ENCODE measurements at places on chromosomes 7 and 10.

DNA sequence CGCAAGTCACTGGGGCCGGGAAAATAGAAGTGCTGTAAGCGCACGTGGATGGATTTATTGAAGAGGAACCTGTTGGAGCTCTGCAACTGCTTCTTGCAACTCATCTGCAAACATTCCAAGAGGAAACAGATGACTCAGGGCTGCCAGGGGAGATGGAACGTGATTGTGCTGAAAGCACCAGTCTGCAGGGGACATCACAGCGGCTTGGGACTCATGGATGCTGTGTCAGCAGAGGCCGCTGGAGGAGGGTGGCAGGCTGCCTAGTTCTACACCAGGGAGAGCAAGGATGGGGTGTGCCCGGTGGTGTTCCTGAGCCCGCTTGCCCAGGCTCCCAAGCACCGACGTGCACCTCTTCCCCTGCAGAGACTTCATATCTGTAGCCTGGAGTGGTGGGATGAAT is 515.7 kb downstream of the TCERG1L start:
- no peak for DNase-seq

GRCh38 chr7:91043924-91044645 is 220.1 kb upstream of the FZD1 start:
- no peak for DNase-seq

GRCh38 chr7:5495581-5496375 is 72.1 kb upstream of the TNRC18 start:
- no peak for DNase-seq

GRCh38 chr10:70589762-70590654 is 12.5 kb downstream of the PRF1 start:
- DNase-seq = no peak

DNA sequence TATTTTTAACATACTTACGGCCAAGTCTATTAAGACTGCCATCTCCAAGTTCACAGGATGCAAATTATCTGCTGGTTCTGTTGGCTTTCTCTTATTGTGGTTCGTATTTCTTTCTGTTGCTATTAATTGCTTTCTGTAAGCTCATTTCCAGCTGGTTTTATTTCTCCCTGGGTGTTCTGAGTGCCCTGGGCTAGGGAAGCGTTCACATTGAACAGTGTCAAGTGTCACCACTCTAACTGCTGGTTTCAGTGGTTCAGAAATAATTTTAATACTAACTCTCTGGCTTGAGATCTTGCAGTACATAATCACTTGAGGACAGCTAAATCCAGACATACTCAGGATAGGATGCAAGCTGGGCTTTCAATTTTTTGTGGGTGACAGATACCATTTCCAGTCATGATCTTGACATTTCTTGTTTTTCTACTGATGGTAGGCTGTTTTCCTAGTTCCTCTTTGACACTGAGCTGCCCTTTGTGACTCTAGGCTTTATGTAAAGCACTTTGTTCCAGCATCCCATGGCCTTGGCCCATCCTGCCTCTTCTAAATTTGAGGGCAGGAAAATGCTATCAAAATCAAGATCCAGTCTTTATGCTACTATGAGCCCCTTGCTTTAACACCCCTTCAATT is 117.6 kb downstream of the SNX13 start:
- DNase-seq = no peak

DNA sequence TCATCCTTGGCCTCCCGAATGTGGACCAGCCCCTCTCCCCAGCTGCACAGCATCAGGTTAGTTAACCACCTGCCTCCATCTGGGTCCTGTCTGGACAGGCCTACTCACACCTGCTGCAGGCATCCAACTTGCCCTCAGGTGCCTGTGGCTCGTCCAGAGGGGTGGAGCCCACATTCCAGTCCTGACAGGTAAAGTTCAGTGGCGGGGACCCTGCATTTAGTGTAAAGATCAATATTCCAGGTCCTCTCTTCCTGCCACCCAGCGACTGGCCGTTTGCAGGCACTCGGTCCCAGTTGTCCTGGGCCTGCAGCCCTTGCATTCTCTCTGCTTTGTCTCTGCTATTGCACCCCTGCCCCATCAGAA is 15.0 kb downstream of the HTRA1 start:
- DNase-seq = no peak

GRCh38 chr10:91662993-91663392 is 30.1 kb upstream of the PPP1R3C start:
- no peak for DNase-seq

DNA sequence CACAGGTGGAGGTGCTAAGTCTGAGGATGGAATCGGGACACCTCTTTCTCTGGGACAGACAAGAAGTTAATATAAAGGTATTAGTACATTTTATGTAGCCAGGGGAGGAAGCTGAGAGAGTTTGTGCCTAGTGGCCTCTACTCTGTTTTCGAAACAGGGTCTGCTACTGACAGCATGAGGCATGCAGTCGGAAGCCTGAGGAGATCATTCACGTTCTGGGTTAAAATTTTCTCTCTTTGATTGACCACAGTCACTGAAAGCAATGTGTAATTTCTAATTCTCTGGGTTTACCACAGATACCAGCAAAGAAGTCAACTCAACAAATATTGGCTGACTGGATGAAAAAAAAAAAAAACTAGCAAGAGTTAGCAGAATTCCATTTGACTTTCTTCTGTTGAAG is 53.3 kb upstream of the KCTD7 start:
- DNase-seq = no peak

DNA sequence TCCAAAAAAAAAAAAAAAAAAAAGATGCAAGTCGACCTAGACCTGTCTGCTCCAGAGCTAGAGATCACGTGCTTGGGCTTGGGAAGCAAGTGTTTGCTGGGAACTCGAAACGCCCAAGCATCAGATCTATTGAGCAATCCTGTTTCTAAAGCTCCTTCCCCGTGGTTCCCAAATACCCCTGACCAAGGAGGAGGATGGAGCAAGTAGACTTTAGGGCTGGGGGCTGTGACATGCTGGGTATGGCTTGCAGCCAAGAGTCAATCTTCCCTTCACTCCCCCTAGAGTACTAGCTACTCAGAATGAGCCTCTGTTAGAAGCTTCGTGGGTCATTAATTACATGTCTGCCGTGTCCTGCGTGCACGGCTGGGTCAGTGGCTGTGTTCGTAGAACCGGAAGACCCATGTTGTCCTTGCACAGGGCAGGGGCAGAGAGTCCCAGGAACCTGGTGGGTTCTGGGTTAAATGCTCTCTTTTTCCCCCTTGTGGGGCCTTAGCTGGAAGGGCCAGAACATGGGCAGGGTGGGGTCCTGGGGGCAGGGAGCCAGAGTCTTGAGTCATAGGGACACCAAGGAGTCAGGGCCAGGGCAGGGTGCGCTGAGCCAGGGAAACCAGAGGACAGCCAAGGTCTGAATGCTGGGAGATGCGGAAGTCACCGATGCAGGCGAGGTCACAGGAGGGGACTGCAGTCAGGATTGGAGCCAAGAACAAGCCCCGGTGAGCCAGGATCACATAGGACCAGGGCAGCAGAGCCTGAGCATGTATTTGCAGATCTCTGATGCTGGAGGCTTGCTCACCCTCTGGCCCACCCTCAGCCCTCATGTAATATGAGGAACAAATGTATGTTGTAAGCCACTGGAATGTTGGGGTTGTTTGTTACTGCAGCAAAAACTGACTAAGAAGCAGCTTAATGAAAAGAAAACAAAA is 34.6 kb upstream of the TPST1 start:
- DNase-seq = no peak

DNA sequence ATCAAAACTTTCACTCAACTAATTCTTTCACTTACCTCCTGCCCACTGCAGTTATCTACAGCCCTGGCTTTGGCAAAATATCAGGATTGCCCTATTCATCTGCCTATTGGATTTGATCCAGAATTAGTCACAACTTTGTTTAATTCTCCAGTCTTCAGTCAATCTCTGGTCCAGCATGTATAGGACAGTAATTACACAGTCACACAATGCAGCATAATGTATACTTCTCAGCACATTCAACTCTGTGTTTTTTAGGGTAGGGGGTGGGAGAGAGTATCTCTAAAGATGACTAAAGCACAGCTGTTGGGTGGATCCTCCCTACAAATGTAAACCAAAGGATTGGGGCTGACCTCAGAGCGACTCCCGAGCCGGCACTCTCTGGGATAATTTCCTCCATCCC is 17.7 kb upstream of the NRP1 start:
- no peak for DNase-seq

DNA sequence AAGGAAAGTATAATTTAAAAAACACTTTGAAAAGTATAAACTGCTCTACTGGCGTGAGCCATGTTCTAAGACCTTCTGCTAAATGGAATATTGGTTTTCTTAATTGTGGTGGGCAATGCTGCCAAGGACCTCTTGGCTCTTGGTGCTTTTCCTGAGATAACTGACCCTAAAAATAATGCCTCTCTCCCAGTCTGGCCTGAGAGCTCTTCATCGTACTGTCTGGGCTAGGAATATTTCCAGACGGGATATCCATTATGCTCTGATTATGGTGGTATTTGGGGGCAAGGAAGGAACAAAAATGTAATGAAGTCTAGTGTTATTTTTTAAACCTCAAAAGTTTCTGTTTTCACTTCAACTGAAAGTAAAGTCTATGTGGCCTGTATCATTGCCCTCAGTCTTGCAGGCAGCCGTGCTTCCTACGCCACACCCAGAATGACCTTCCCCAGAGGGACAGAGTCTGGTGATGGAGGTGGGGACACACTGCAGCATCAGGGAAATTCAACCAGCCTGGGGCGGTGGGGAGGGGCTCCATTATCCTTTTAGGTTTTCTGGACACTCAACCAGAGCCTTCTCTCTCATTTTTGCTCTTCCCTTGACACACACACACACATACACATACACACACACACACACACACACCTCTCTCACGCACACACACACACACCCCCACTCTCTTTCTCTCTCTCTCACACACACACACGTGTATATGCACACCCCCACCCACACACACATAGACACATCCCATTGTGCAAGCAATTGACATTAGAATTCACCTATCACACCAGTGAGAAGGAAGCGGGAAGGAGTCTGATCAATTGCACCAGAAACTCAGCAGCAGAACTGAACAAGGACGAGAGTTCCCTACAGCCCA is 99.6 kb downstream of the LRRC18 start:
- DNase-seq = no peak

DNA sequence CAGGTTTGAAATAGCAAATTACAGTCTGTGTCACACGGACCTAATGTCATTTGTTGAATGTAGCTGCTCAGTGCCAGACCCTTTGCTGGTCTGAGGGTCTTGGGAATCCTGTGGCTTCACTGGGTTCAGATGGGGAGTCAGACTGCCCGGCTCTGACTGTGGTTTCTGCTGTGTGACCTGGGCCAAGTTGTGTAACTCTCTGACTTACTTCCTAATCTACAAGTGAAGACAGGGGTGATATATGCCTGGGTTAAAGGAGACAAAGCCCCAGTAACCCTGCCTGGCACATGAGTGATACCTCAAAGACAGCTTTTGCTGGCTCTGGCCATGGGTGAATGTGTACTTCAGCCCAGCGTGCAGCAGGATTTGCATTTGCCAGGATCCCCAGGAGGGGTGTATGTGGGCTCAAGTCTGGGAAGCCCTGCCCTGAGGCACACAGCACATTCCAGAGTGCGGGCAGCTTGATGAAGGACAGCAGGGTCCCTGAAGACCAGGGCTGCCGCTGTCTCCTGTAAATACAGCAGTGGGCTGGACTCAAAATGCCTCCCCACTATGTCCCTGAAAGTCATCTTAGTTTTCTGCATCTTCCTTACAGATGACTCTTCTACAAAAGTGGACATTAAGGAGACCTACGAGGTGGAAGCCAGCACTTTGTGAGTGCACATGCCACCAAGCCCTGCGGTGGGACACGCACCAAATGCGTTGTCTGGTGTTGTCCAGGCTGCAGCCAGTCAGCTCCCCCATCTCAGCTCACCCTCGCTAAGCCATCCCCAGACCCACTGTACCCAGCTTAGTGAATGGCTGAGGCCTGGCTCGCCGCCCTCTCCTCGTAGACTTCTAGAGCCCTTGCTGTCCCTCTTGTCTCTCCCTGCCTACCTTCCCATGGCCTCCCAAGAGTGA is 16.4 kb downstream of the NACAD start:
- no peak for DNase-seq

GRCh38 chr10:80281292-80281691 is 8.2 kb downstream of the MAT1A start:
- DNase-seq = no peak

- DNase-seq = no peak
These were observed 4.3 kb downstream of the CAMK1D start for GRCh38 chr10:12353399-12354242.

- no peak for DNase-seq
These were observed 103.4 kb upstream of the MDFIC start for GRCh38 chr7:114818501-114818900.

- DNase-seq = no peak
These were observed 48.8 kb downstream of the SDHAF3 start for GRCh38 chr7:97166308-97166707.

GRCh38 chr10:44278837-44279324 is 106.0 kb downstream of the CXCL12 start:
- no peak for DNase-seq

- no peak for DNase-seq
These were observed 828 bp upstream of the MALSU1 start for GRCh38 chr7:23298141-23298881.

DNA sequence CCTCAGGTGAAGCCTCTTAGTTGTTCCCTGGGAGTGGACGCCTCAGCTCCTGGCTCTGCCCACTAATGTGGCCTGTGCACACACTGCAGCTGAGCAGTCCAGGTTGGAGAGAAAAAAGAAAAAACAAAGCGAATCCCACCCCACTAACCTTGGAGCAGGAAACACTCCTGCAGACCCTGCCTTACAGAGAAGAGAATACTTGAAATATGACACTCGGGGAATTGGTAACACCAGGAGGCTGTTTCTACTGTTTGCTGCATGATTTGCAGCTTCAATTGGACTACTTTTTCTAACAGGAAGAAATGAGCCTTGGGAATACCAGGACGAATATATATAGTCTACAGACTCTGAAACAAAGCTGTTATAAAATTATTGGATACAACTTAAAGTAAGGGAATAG is 22.2 kb downstream of the CDHR3 start:
- no peak for DNase-seq

DNA sequence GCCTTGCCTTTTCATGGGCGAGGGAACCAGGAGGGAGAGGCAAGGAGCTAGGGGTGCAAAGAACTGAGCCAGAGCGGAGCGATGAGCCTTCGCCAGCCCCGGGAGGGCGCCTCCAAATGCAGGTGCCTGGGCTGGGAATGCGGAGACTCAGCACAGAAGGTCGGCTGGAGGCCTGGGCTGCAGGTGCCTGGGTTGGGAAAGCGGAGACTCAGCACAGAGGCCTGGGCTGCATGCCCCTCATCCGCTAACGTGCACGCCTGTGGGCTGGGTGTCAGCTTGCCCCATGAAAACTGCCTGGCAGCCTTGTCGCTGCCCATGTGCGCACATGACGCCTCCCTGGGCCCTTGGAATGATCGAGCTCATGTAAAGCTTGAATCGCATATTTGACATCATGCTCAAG is 51.8 kb downstream of the POM121L12 start:
- no peak for DNase-seq

GRCh38 chr10:89303161-89303560 is 1.3 kb downstream of the IFIT2 start:
- DNase-seq = no peak

GRCh38 chr7:89238156-89238555 is 442.6 kb upstream of the TEX47 start:
- DNase-seq = no peak

GRCh38 chr10:84286695-84287094 is 41.7 kb upstream of the CCSER2 start:
- DNase-seq = no peak

Data from GOT3 (cell line).